NCI-H1105 treated with DMSO at 0.1 percent for 48 hours (cell line): ENCODE measurements at places on chromosomes 4 and X.

- DNase-seq, result peak; percentile 53
Observed at GRCh38 chrX:8939322-8939721, 94.6 kb downstream of the FAM9B start.

- peak; percentile 41 for DNase-seq
Observed at GRCh38 chr4:37903901-37904300, 13.0 kb downstream of the TBC1D1 start.

DNA sequence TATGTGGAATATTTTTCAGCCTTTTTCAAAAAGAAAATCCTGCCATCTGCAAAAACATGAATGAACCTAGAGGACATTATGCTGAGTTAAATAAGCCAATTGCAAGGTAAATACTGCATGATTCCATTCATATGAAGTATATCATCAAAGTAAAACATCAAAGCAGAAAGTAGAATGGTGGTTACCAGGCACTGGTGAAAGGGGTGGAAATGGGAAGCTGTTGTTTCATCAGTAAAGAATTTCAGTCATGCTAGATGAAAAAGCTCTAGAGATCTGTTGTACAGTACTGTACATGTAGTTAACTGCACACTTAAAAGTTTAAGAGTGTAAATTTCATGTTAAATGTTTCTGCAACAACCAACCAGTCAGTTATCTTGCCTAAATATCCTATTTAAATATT is 196.8 kb upstream of the ADGRL3 start:
- no peak for DNase-seq

DNA sequence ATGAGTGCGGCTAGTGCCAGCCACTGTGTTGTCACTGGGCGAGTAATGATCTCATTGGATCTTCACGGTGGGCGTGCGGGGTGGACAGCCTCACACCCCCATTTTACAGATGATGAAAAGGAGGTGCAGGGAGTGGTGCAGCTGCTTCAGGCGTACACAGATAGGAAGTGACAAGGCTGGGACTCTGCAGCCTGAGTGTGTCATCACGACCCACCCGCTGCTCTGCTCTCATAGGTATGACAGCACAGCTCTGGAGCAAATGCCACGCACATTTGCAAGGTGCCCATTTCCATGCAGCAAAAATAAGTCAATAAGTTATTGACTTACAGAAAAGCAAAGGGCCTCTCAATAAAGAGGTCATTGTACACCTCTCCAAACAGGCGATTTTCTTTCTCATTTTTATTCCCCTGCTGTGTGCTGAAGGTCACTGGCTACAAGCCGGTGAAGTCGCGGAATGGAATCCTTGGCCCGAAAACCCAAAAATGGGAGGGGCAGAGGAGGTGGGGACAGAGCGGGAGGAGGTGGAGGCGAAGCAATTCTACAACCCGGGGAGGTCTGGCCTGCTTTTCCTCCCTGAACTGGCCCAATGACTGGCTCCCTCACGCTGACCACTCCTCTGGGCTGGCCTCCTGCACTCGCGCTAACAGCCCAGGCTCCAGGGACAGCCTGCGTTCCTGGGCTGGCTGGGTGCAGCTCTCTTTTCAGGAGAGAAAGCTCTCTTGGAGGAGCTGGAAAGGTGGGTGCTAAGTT is at the start of gene SOD3:
Gene SOD3, plus strand, starts transcription at position 658 of the 750 bp plus-strand sequence. CDS start 3,949 bp downstream, outside the sequence.
- DNase-seq, result no peak

- no peak for DNase-seq
Observed at GRCh38 chr4:8350352-8350751, 80.8 kb downstream of the HTRA3 start.
